ENCODE measurements at places on chromosomes 5 and 9. TPM values are rescaled to one million over a fixed set of nuclear protein-coding genes. Genes with fewer than 3 reads are reported as not detected.

- peaks cover 12% of the 10 kb centered on the region for H3K4me1 ChIP-seq
- no peak overlapping the region for H3K4me3 ChIP-seq
- H3K27me3 ChIP-seq, result no peaks in the 10 kb centered on the region
- H3K27ac ChIP-seq, result no peak overlapping the region
These were observed 20.1 kb upstream of the COL15A1 start for GRCh38 chr9:98923451-98924123.

DNA sequence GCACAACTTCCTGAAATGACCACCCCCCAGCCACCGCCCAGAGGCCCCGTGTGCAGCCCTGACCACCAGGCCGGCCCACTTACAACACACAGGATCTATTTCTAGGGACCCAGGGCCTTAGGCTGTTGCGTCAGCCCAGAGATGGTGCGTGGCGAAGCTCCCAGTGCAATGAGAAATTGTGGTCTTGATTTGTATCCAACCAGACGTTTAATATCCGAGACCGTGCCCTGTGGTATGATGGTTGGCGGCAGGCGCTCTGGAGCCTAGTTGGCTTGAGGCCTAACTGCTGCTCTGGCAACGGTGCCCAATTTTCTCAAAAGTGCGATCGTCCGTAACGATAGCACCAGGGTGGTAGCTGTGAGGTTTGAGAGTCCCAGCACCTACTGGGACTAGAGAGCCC, 32.6 kb upstream of the SLC6A19 start:
- peaks cover 10% of the 10 kb centered on the region for H3K27me3 ChIP-seq
- H3K27ac ChIP-seq, result no peak overlapping the region
- DNase-seq, result no peak

GRCh38 chr9:99054581-99054980, 50.3 kb upstream of the TGFBR1 start:
- H3K36me3 ChIP-seq, result no peaks in the 10 kb centered on the region
- H3K4me1 ChIP-seq, result peaks cover 19% of the 10 kb centered on the region
- no peak overlapping the region for H3K4me3 ChIP-seq
- no peak overlapping the region for H3K27ac ChIP-seq
- no peaks in the 10 kb centered on the region for H3K27me3 ChIP-seq
- DNase-seq, result no peak

GRCh38 chr5:132281856-132282614, 12.2 kb upstream of the SLC22A4 start:
- no peak overlapping the region for H3K4me3 ChIP-seq
- H3K4me1 ChIP-seq, result peaks cover 35% of the 10 kb centered on the region
- no peak for DNase-seq
- H3K36me3 ChIP-seq, result no peaks in the 10 kb centered on the region
- H3K27ac ChIP-seq, result no peak overlapping the region

- DNase-seq, result no peak
- H3K4me3 ChIP-seq, result no peak overlapping the region
- no peaks in the 10 kb centered on the region for H3K36me3 ChIP-seq
- H3K4me1 ChIP-seq, result no peaks in the 10 kb centered on the region
- H3K27ac ChIP-seq, result no peak overlapping the region
- H3K27me3 ChIP-seq, result peaks cover 15% of the 10 kb centered on the region
These were observed 13.9 kb upstream of the UBE2QL1 start for GRCh38 chr5:6434731-6435130.

The SHC3 gene
- total RNA-seq, result 0.02 TPM
